Head of caudate nucleus (tissue), 42 donors: ENCODE measurements at places on chromosomes 4 and X.

GRCh38 chrX:30085571-30085970 is 129.8 kb upstream of the MAGEB2 start:
- no peak for DNase-seq

- DNase-seq = no peak
Measured at GRCh38 chr4:5376015-5376414, 324.7 kb downstream of the STK32B start.

- no peak for DNase-seq
Measured at GRCh38 chr4:110510955-110511544, 35.1 kb downstream of the ENPEP start.

GRCh38 chr4:179678093-179678814 is 2236.0 kb upstream of the AGA start:
- no peak for DNase-seq

DNA sequence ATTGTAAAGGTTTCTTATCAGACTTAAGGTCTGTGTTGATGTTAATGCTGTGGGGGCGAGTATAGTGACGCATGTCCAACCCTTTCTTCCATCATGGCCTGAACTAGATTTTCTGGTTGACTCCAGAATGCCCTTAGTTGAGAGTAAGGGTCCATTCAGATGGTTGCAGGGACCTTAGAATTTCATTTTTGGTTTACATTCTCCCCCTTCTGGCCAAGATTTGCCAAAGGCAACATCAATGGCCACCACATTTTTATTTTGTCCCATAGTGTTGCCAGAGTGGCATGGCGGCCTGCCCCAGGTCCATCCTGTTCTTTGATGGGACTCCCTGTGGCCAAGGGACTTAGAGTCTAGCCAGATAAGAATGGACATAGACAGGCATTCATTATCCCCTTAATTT is 368.5 kb downstream of the GPM6A start:
- no peak for DNase-seq

DNA sequence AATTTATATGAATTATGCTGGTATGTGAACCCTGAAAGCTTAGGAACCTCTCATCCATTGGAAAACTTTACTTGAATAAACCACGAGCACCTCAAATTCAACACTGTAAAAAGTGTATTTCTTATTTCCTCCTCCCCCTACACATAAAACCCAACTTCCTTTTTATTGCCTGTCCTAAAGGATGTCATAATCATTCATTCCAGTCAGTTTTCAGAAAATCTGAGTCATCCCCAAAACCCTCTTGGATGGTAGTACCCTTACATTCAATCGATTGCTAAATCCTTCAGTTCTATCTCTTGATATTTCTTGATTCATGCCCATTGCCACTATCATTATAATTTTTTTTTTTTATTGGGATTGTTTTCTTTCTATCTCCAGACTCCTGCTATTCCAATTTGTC is 91.1 kb upstream of the ATP8A1 start:
- no peak for DNase-seq

DNA sequence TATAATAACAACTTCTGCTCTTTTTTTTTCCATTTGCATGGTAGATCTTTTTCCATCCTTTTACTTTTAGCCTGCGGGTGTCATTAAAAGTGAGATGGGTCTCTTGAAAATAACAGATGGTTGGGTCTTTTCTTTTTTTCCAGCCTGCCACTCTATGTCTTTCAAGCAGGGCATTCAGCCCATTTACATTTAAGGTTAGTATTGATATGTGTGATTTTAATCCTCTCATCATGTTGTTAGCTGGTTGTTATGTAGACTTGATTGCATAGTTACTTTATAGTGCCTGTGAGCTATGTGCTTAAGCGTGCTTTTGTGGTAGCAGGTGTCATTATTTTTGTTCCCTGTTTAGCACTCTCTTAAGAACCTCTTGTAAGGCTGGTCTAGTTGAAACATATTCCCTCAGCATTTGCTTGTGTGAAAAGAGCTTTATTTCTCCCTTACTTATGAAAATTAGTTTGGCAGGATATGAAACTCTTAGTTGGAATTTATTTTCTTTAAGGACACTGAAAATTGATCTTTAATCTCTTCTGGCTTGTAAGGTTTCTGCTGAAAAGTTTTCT is 326.1 kb downstream of the SH3BGRL start:
- no peak for DNase-seq

- DNase-seq = no peak
Measured at GRCh38 chr4:73801692-73802091, 34.8 kb upstream of the CXCL6 start.

- DNase-seq = no peak
Measured at GRCh38 chr4:113579360-113579759, 182.2 kb downstream of the CAMK2D start.

GRCh38 chr4:184782731-184783373 is 42.9 kb downstream of the ACSL1 start:
- DNase-seq = no peak

GRCh38 chr4:186500721-186501304 is 54.6 kb downstream of the MTNR1A start:
- no peak for DNase-seq

DNA sequence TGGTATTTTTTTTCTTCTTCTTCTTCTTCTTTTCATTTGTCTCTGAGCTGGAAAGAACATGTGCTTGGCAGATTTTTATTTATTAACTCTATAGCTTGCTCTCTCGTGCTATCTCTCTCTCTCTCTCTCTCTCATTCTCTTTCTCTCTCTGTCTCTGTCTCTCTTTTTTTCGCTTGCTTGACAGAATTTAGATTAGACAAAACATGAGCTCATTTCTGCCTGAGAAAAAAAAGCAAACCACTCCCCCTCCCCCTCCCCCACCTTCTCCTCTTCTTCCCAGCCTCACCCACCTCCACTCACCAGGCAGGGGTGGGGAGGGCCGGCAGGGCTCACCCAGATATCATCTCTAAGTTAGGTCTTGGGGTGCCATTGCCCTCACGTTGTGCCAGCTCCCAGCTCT is 81.5 kb downstream of the PJA1 start:
- no peak for DNase-seq

- DNase-seq = no peak
Measured at GRCh38 chrX:106917830-106918500, 2.2 kb upstream of the CLDN2 start.

- DNase-seq = no peak
Measured at GRCh38 chr4:146458594-146458993, 63.1 kb downstream of the SLC10A7 start.

GRCh38 chr4:109495514-109495913 is 61.9 kb downstream of the SEC24B start:
- no peak for DNase-seq

GRCh38 chr4:168522356-168522755 is 25.5 kb downstream of the PALLD start:
- no peak for DNase-seq

GRCh38 chr4:184942444-184943425 is 75.6 kb upstream of the HELT start:
- no peak for DNase-seq

DNA sequence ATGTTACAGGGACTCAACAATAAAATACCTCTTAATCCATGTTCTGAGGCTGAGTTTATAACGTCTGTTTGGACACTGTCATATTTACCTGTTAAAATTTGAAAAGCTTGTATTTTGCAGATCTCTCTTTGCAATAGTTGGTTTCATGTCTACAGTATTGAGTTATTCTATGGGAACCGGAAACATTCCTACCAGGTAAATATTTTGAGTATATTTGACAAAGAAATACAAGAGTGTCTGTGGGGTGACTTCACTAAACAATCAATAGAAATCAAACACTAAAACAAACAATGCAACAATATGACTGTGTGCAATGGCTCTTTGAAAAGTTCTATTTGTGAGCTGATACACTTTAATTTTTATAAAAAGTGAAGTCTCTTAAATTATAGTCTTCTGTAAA is 47.7 kb upstream of the CXCL8 start:
- no peak for DNase-seq

- DNase-seq = no peak
Measured at GRCh38 chr4:81148576-81148975, 66.4 kb downstream of the PRKG2 start.

- no peak for DNase-seq
Measured at GRCh38 chr4:67723949-67724348, 23.0 kb upstream of the UBA6 start.

DNA sequence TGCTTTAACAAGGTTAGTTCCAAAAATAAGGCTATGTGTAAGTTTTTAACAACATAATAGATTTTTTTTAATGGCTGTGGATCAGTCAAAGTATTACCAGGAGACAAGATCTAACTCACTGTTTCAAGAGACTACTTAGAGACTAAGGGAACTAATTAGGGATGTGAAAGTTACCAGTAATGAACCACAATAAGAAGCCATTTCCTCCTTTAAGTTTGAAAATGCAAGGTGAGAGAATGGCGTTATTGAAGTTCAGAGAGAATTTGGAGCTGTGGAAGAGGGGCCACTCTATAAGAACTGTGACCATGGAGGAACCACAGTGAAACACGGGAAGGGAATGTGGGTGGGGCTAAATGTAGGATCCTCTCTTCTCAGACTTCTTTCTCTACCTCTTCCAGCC is 624.2 kb downstream of the GLUD2 start:
- DNase-seq = no peak

- no peak for DNase-seq
Measured at GRCh38 chrX:3445806-3446490, 99.5 kb upstream of the MXRA5 start.

DNA sequence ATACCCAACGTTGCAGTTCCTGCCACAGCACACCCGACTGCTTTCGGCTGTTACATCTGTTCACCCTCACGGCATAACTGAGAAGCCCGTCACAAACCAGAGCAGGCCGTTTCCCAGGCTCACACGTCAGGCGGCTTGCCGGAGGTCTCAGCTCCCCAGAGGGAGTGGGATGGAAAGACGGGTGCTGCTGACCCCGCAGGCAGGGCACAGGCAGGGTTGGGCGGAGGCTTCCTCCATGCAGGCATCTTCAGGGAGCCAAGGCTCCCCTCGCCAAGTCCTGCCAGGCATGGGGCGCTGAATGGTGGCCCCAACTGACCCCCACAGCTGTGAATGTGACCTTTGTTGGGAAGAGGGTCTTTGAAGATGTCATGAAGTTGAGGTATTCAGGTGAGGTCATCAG is 57.5 kb downstream of the ACOX3 start:
- DNase-seq = no peak

- no peak for DNase-seq
Measured at GRCh38 chr4:7959078-7959477, 19.4 kb upstream of the AFAP1 start.

- DNase-seq = no peak
Measured at GRCh38 chr4:113872426-113873260, 106.8 kb downstream of the ARSJ start.

DNA sequence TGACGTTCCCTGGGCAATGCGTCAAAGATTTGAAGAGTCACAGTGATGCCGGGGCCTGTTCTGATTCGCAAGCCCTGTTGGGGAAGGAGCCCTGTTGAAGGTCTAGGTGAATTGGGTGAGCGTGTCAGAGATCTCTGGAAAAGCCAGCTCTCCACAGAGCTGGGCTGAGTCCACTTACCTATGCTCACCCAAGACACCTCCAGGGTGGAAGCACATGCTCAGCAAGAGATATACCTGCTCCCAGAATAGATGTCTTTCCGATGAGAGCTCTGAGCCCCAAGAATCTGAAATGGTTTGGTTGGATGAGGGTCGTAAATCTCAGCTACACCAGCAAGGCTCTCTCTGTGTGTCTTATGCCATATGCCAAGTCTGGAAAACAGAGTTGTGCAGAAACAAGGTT is 1.7 kb downstream of the GABRQ start:
- DNase-seq = no peak

GRCh38 chr4:47120783-47121182 is 89.4 kb downstream of the GABRB1 start:
- DNase-seq = peak; percentile 53

- DNase-seq = no peak
Measured at GRCh38 chrX:50327235-50327634, 122.7 kb downstream of the CCNB3 start.

- no peak for DNase-seq
Measured at GRCh38 chr4:9611101-9611500, 166.9 kb downstream of the DEFB131A start.
